Fibroblast of skin of left biceps (primary cell): ENCODE measurements at places on chromosomes 2 and 18.

DNA sequence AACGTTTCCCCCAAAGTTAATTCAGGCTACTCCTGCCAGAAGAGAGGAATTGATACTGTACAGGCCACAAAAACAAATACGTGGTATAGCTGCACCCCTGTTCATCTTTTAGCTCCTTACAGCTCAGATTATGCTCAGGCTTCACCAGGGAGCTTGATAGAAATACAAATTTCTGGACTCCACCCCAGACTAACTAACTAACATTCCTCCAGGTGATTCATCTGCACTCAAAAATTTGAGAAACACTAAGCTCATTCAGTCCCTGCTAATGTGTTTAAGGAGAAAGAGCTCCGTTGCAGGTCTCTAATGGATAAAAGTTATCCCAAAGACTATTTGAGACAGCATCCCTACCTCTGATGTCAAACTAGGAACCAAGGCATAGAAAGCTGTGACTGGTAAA lies 36.8 kb upstream of the UNC80 start:
- no peak for DNase-seq

DNA sequence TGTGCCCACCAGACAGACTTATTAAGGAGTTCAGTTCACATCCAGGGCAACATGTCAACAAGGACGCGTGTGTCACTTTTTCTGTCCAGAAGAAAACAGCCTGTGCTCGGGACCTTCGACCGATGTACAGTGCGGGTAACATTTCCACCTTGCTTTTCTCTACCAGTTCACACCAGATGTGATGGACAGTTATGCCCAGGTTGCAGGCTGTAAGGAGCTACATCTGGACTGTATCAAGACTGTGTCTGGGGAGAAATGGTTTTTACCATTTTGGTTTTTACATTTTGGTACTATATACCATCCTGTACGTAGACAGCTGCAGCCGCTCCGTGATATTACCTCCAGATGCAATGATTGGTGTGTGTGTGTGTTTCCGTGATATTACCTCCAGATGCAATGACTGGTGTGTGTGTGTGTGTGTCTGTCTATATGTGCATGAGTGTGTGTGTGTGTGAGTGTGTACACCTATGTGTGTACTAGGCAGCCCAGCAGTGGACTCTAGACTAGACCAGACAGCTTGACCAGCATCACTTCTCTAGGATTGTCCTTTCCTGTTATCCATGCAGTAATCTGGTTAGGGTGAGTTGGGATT lies 118.0 kb downstream of the COL6A3 start:
- DNase-seq, result no peak

- no peak for DNase-seq
Observed at GRCh38 chr2:33336036-33336625, 140.3 kb upstream of the RASGRP3 start.

- DNase-seq, result no peak
Observed at GRCh38 chr2:181165199-181165868, 184.9 kb downstream of the UBE2E3 start.

DNA sequence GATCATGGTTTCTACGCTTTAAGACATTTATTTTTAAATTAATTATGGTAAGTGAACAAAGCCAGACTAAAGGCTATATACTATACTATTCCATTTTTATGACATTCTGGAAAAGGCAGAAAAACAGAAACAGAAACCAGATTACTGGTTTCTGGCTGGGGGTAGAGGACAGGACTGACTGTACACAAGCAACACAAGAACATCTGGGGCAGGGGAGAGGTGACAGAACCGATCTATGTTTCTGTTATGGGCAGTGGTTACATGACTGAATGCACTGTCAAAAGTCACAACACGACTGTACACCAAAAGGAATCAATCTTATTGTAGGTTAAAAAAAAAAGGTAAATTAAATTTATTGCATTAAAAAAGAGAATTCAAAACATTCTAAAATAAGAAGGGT lies 64.7 kb downstream of the PTPN2 start:
- no peak for DNase-seq

DNA sequence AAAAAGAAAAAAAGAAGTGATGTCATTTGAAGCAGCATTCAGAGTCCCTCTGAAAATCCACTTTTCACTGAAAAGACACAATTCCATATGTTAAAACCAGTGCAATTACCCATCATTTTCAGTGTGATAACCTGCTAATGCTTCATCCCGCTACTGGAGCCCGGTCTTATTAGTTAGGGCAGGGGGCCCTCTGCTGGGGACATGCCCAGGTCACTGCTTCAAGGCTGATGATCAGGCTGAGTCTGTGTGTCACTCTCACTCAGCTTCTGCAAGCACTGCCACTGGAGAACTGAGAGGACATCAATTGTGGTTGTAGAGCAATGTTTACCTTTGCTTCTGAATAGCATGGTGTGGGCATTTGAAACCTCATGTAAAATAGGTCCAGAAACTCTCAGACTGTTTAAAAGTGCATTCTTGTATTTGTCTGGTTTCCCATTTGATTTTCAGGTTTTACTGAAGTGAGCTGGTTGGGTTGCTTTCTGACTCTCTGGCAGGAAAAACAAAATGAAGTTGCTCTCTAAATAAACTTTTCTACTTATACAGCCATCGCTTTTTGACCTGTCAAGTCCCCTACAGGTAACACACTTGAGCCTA lies 49.2 kb upstream of the NXPH2 start:
- DNase-seq, result no peak

DNA sequence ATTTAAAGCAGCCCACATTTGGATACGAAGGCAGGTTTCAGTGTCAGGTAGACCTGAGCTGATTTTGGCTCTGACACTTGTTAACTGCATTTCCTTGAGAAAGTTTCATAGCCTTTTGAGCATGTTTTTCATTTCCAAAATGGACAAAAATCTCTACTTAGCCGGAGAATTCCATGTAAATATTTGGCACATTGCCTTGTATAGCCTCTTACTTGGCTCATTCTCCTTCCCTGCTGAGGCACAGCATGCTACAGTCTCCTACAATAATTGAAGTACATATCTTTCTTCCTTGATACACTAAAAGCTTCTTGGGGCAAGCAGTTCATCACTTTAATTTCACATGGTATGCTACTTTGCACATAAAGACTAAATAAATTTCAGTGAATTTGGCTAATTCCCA lies 772.2 kb upstream of the CHAC2 start:
- no peak for DNase-seq

GRCh38 chr2:150214626-150215025 lies 272.8 kb downstream of the RND3 start:
- DNase-seq, result no peak

- DNase-seq, result no peak
Observed at GRCh38 chr18:5709476-5710095, 165.8 kb upstream of the EPB41L3 start.

DNA sequence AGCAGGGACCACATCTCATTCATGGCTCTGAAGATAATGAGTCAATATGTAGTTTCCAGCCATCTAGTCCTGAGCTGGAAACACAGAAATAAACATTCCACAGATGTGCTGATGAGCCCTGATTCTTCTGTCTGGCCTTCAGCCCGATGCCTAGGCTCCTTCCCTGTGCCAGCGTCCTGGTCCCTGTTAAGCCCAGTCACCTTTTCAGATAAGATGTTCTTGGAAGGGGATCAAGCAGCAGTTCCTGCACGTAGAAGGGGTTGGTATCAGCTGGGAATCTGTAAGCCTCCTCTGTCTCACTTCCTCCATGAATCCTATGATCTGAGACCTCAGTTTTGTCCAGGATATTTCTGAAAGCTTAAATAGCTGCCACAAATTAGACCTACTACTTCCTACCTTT lies 149.3 kb downstream of the TTC32 start:
- DNase-seq, result no peak

DNA sequence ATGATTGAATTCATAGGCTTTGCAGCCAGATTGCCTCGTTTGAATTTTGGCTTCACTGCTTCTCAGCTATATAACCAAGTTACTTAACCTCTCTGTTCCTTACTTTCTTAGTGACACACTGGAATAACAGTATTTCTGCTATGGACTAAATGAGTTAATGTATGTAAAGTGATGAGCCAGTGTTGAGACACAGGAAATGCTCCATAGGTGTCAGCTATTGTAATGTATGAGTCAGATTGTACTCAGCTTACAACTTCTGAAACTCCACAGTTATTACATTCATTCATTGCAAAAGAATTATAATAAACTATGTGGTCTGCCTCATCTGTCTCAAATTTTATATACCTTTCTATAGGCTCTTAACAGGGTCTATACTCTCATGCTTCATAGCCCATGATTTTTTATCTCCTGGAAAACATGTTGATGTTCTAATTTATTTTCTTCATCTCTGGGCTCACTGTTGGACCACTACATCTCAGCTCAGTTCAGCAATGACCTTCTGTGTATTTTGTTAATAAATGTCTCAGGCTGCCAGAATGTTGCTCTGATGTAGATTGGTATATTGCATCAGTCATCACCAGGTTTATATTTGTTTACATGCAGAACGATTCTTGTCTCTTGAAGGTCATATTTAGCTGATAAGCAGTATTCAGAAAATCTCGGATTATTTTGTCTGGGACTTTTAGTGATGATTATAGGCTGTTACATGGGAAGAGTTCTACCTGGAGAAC lies 76.2 kb downstream of the MAP3K20 start:
- peak; percentile 74 for DNase-seq

DNA sequence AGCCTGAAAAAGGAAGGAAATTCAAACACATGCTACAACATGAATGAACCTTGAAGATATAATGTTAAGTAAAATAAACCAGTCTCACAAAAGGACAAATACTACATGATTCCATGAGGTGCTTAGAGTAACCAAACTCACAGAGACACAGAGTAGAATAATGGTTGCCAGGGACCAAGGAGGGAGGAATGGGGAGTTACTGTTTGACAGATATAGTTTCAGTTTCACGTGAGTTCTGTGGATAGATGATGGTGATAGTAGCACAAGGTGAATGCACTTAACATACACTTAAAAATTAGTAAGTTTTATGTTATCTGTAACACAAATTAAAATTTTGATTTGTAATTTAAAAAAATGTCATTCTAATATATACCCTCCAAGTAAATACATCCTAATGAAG lies 106.9 kb upstream of the ACVR1C start:
- no peak for DNase-seq

GRCh38 chr2:29620890-29621289 lies 300.5 kb downstream of the ALK start:
- no peak for DNase-seq

- DNase-seq, result no peak
Observed at GRCh38 chr2:42769583-42770287, 5.8 kb upstream of the OXER1 start.

DNA sequence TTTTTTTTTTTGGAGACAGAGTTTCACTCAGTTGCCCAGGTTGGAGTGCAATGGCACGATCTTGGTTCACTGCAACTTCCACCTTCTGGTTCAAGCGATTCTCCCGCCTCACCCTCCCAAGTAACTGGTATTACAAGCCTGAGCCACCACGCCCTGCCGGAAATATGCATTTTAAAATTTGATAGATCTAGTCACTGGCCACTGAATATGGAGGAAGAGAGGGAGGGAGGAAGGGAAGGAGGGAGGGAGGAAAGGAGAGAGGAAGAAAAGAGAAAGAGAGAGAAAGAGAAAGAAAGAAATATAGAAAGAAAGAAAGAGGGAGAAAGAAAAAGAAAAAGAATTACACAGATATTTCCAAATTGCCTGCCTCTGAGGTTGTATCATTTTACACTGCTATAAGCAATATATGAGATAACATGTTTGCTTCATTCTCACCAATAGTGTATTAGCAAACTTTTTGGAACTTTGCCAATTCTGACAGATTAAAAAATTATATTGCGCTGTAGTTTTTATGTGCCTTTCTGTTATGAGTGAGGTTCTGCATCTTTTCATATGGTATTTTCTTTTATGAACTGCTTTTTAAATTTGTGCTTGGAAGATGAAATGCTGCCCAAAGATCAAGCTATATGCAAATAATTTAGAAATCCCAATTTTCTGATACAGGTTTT lies 161.2 kb upstream of the MAP3K20 start:
- DNase-seq, result no peak

DNA sequence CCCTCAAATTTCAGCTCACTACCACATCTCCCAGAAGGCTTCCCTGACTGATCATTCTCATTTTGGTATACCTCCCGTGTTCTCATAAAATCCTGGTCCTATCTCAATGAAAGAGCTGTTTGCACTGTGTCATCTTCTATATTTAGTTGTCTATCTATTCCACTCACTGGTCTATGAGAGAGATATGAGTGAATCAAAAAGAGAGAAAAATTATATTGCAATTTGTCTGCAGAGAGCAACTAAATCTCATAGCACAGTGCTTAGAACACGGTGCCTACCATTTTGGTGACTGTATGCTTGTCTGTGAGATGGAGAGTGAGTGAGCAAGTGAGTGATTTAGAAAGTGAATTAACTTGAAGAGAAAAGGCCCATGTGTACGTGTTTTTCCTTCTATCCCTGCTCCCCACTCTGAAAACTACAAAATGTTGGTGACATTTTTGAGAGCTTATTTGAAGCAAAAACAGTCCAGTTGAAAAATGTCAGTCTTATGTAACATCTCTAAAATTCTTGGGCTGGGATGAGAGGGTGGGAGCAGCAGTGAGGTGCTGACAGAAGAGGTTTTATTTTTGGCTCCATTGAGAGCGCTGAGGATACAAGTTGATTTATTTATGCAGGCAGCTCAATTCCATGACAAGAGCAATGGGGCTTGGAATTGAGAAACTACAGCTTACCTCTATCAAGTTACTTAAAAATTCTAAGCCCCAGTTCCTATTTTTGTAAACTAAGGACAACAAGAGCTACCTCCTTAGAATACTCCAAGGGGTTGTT lies 373.5 kb upstream of the CHST9 start:
- DNase-seq, result no peak

GRCh38 chr2:134668821-134669220 lies 50.0 kb downstream of the TMEM163 start:
- no peak for DNase-seq

GRCh38 chr18:64052772-64053171 lies 82.9 kb downstream of the SERPINB8 start:
- DNase-seq, result no peak

GRCh38 chr2:10773821-10774341 lies 38.7 kb downstream of the PDIA6 start:
- no peak for DNase-seq

DNA sequence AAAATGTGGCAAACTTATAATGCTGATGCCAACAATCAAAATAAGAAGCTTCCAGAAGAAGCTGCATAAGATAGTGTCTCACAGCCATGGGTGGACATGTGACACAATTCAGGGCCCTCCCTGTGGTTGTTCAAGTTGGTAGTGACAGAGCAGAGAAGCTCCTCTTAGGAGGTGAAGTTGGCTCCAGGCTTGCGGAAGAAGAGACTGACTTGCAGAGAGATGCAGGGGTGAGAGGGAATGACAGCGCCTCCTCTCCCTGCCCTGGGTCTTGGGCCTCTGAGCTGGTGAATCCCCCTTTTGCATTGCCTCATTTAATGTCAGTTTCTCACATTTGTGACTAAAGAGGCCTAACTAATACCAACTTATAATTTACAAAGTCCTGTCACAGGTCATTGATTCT lies 23.0 kb upstream of the RHOB start:
- DNase-seq, result no peak

DNA sequence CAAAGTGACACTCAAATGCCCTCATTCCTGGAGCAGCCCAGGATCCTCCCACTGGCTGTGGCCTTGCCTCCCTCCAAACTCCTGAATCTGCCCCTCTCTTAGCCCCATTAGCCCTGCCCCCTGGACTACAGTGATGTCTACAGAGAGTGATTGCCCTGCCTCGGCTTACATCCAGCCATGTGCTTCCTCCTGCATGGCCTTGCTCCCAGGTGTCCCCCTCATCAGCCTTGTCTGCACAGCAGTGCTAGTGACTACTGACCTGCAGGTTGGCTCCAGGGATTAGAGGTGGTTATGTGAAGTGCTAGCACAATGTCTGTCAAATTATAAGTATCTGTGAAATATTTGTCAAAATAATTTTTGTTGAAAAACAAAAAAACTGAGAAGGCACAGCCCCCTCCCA lies 259.1 kb upstream of the MYT1L start:
- no peak for DNase-seq

- DNase-seq, result no peak
Observed at GRCh38 chr2:55235724-55236538, 3.4 kb downstream of the RPS27A start.
